Right atrium auricular region (tissue), 2 donors: ENCODE measurements at places on chromosomes 5 and 9.

- no peaks in the 10 kb centered on the region for H3K27me3 ChIP-seq
- no peaks in the 10 kb centered on the region for H3K4me1 ChIP-seq
- H3K4me3 ChIP-seq: no peak overlapping the region
- no peak for DNase-seq
- no peak overlapping the region for H3K27ac ChIP-seq
Measured at GRCh38 chr5:93930098-93930497, 188.7 kb upstream of the POU5F2 start.

GRCh38 chr5:154086641-154087040 is 47.9 kb downstream of the MFAP3 start:
- H3K27me3 ChIP-seq: no peaks in the 10 kb centered on the region
- no peaks in the 10 kb centered on the region for H3K4me1 ChIP-seq
- H3K27ac ChIP-seq: no peak overlapping the region
- H3K36me3 ChIP-seq: no peaks in the 10 kb centered on the region
- DNase-seq: no peak
- H3K4me3 ChIP-seq: no peak overlapping the region

- no peaks in the 10 kb centered on the region for H3K27me3 ChIP-seq
- no peak for DNase-seq
- H3K36me3 ChIP-seq: no peaks in the 10 kb centered on the region
- no peak overlapping the region for H3K27ac ChIP-seq
- no peaks in the 10 kb centered on the region for H3K4me1 ChIP-seq
- H3K4me3 ChIP-seq: no peak overlapping the region
Measured at GRCh38 chr9:137320555-137321384, 18.7 kb upstream of the NRARP start.

DNA sequence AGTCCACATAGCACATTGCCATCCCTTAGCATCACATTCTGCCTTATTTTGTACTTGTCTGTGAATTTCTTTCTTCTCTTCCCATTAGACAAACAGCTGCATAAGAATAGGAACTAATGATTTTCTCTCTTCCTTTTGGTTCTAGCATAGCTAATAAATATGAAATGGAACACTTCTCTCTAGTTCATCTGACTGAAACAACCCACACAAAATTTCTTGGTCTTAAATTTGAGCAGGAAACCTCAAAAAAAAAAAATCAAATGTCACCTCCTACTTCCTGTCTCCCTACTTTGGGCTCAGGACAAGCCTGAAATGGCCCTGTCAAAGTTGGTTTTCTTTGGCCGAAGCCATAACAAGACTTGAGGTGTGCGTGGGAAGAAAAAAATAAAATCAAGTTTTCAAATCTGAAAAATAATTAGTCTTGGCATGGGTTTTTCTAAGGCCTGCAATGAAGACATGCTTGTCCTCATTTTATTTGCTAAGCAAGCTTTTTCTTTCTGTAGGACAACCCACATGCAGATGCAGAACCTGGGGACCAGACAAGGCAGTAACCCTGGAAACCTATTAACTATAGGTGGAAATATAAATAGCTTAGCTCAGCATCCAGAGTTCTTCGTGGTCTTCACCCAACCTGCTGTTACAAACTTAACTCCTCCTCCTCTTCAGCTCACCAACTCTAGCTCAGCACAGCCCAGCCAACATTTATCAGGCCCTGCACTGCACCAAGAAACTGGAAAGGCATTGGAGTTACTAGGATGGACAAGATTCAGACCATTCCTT is 523.5 kb upstream of the KLF4 start:
- no peak overlapping the region for H3K27ac ChIP-seq
- H3K27me3 ChIP-seq: no peaks in the 10 kb centered on the region
- no peak overlapping the region for H3K4me3 ChIP-seq
- no peaks in the 10 kb centered on the region for H3K4me1 ChIP-seq
- no peaks in the 10 kb centered on the region for H3K36me3 ChIP-seq

DNA sequence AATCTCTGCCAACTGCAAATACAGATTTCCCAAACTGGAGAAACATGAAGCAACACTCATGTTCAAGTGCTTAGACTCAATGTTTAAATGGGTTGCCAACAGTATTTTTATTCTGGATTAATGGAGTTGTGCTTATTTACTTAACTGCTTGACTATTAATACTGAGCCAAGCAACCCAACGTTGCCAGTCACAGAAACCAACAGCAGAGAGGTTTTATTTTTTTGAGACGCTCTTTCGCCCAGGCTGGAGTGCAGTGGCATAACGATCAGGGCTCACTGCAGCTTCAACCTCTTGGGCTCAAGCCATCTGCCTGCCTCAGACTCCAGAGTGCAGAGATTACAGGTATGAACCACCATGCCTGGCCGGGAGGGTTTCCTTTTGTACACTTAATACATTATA is 8.5 kb upstream of the TMEM268 start:
- H3K36me3 ChIP-seq: peaks cover 29% of the 10 kb centered on the region
- no peak overlapping the region for H3K4me3 ChIP-seq
- no peak overlapping the region for H3K27ac ChIP-seq

- H3K36me3 ChIP-seq: no peaks in the 10 kb centered on the region
- DNase-seq: no peak
- no peaks in the 10 kb centered on the region for H3K4me1 ChIP-seq
- H3K4me3 ChIP-seq: no peak overlapping the region
Measured at GRCh38 chr5:109935833-109936490, 246.2 kb downstream of the MAN2A1 start.

- no peak overlapping the region for H3K27ac ChIP-seq
- peaks cover 40% of the 10 kb centered on the region for H3K36me3 ChIP-seq
- no peaks in the 10 kb centered on the region for H3K4me1 ChIP-seq
- no peak for DNase-seq
- H3K27me3 ChIP-seq: no peaks in the 10 kb centered on the region
Measured at GRCh38 chr9:122314165-122314564, 49.5 kb downstream of the MRRF start.

GRCh38 chr9:79661886-79662536 is 90.2 kb downstream of the TLE4 start:
- no peaks in the 10 kb centered on the region for H3K4me1 ChIP-seq
- H3K27me3 ChIP-seq: no peaks in the 10 kb centered on the region
- DNase-seq: no peak
- H3K36me3 ChIP-seq: no peaks in the 10 kb centered on the region
- H3K4me3 ChIP-seq: no peak overlapping the region

- no peaks in the 10 kb centered on the region for H3K27me3 ChIP-seq
- no peak overlapping the region for H3K4me3 ChIP-seq
- no peak overlapping the region for H3K27ac ChIP-seq
- no peaks in the 10 kb centered on the region for H3K4me1 ChIP-seq
Measured at GRCh38 chr5:156314416-156314815, 12.5 kb upstream of the SGCD start.
